ENCODE measurements at places on chromosomes 13 and 19. TPM values are rescaled to one million over a fixed set of nuclear protein-coding genes. Genes with fewer than 3 reads are reported as not detected.

The C19orf85 gene
- total RNA-seq: not detected

The FBXW9 gene
- 13.4 TPM for total RNA-seq

The CATSPERD gene
- not detected for total RNA-seq

The SOHLH2 gene
- not detected for total RNA-seq

The ZNF90 gene
- total RNA-seq: 19.6 TPM

The ZNF878 gene
- total RNA-seq: 1.1 TPM

The LRRC25 gene
- not detected for total RNA-seq

The DAND5 gene
- not detected for total RNA-seq

The PLA2G4C gene
- total RNA-seq: 2.0 TPM

The PTPRH gene
- total RNA-seq: not detected

The URAD gene
- total RNA-seq: not detected

The ICAM3 gene
- 79.6 TPM for total RNA-seq

DNA sequence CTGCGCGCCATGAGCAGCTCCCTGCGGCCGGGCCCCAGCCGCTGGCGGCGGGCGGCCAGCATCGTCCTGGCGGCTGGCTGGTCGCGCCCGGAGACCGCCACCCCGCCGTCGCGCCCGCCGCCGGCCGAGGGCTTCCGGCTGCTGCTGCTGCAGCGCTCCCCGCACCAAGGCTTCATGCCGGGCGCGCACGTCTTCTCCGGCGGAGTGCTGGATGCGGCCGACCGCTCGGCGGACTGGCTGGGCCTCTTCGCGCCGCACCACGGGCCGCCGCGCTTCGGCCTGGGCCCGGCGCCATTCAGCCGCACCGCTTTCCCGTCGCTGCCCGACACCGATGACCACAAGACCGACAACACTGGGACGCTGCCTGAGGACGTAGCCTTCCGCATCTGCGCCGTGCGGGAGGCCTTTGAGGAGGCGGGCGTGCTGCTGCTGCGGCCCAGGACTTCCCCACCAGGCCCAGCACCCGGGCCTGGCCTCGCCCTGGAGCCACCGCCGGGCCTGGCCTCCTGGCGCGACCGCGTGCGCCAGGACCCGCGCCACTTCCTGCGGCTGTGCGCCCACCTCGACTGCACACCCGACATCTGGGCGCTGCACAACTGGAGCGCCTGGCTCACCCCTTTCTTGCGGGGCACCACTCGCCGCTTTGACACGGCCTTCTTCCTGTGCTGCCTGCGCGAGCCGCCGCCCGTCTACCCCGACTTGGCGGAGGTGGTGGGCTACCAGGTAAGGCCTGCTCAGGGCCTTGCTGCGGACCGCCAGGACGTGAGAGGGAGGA, 518 bp downstream of the NUDT19 start:
- DNase-seq: peak; percentile 67

DNA sequence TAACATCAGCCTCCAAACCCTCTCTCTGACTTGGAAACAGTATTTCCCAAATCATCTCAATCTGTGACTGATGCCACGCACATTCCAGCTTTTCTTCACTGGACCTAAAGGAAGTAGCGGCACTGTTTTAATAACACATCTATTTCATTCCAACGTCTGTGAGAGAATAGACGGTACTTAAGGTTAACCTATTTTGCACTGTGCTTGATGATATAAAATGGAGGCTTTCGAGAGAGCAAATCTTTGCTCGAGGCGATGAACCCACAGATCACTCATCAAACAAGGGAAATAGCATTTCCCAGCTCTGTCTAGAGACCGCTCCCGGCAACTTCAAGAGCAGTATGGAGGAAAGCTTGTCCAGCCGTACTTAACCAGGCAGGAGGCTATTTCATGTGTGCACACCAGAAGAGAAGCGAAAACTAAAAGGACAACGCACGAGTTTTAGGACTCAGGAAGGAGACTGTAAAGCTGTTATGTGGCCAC, 2.9 kb downstream of the UBL3 start:
- no peak for DNase-seq

- DNase-seq: no peak
Observed at GRCh38 chr13:95049772-95050171, 251.5 kb downstream of the ABCC4 start.

DNA sequence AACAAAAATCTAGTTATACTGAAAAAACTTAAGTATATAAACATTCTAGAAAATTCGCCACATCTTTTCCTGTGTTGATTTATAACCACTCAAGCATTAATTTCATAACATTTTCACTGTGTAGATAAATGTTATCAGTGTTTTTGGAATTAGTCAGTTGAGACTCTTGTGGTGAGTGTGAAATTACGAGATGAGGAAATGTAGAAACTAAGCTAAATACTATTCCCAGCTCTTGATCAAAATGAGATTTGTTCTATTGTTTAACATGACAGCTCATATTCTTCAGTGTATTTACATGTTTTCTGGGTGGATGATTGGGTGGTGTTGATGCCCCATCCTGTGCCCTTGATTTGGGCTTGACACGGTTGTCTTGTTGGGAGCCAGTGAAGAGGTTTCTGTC, 406.8 kb downstream of the DACH1 start:
- no peak for DNase-seq

GRCh38 chr19:54535601-54536000, 33.0 kb downstream of the LAIR2 start:
- no peak for DNase-seq

GRCh38 chr13:53112522-53112921, 83.9 kb downstream of the OLFM4 start:
- no peak for DNase-seq

GRCh38 chr19:9883231-9883758, 48.2 kb downstream of the PIN1 start:
- DNase-seq: no peak

- no peak for DNase-seq
Observed at GRCh38 chr19:50518091-50519005, 4.6 kb upstream of the ASPDH start.

DNA sequence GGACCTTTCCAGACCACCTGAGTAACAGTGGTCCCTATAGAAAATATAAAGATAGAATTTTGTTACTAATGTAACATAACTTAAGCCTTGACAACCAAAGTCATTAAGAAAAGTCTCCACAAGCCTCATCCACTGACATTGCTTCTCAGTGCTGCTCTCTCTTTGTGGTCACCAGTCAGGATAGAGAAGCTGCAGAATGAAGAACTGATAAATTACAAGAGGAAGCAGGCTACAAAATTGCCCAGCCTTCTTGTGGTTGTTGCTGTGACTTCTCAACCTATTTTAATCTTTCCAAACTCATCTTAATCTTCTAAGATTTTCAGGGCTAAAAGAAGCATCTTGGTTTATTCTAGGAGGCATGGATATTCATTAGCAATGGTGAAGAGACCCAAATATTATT, 343.8 kb downstream of the MZT1 start:
- no peak for DNase-seq

- DNase-seq: no peak
Observed at GRCh38 chr19:16541526-16542044, 652 bp downstream of the CHERP start.

- DNase-seq: peak; percentile 46
Observed at GRCh38 chr19:47094557-47095475, 18.8 kb downstream of the ZC3H4 start.

DNA sequence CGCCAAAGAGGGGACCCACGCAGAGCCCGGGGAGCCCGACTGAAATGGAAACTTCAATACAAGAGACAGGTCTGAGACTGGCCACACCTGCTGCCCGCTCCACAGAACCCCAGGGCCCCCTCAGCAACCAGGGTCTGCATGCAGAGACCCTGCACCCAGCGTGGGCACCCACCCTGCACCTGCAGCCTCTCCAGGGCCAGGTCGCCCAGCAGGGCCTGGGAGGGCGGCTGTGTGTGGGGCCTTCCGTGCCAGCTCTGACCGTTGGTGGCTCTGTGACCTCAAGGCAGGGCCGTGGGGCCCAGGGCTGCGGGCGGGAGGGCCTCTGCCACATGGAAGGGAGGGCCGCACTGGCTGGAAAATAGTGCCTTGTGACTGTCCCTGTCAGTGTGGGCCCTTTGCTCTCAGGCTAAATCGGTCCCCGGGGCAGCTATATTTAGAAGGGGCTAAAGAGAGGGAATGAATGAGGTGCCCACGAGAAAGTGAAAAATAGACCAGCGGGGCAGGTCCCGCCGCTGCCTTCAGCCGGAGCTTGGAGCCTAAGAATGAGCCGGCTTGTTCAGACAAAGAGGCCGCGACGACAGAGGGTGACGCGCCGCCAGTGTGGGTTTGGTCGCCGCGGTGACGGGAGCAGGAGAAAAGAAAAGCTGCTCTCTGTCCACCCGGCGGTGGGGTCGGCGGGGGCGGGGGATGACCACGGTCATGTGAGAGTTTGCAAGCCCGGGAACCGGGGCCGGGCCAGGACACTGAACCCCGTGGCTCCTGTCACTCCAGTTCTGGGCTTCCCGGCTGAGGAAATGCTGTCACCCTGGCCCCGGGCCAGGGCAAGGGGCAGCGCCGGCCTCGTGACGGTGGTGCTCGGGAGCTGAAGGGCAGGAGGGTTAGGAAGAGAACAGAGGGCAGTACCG, 70.5 kb downstream of the GADD45B start:
- no peak for DNase-seq

DNA sequence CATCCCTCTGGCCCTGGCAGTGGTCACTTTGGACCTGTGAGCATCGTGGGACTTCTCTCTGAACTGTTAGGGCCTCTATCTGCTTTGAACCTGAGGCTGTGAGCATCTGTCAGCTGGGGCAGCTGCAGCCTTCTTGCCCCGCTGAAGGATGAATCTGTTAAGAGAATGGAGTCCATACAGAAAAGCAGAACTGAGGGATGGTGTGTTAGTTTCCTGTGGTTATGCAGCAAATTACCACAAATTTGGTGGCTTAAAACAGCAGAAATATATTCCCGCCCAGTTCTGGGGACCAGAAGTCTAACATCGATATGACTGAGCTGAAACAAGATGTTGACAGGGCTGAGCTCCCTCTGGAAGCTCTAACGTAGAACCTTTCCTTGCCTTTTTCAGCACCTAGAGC, 1.6 kb upstream of the ZNF497 start:
- DNase-seq: no peak

DNA sequence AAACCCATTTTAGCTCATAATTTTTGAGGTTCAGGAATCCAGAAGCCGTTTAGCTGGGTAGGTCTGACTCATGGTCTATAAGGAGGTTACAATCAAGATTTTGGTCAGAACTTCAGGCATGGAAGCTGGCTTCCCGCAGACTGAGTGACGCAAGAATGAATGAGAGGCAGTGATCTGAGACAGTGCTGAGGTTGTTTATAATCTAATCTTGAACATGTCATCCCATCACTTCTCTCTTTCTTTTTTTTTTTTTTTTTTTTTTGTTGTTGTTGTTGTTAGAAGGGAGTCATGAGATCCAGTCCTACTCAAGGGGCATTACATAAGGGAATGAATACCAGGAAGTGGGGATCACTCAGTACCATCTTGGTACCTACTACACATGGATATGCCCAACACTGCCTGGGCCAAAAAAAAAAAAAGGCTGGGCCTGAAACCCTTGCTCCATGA, 217.4 kb downstream of the DLEU7 start:
- no peak for DNase-seq

- no peak for DNase-seq
Observed at GRCh38 chr13:24863748-24864540, 100.0 kb downstream of the RNF17 start.

DNA sequence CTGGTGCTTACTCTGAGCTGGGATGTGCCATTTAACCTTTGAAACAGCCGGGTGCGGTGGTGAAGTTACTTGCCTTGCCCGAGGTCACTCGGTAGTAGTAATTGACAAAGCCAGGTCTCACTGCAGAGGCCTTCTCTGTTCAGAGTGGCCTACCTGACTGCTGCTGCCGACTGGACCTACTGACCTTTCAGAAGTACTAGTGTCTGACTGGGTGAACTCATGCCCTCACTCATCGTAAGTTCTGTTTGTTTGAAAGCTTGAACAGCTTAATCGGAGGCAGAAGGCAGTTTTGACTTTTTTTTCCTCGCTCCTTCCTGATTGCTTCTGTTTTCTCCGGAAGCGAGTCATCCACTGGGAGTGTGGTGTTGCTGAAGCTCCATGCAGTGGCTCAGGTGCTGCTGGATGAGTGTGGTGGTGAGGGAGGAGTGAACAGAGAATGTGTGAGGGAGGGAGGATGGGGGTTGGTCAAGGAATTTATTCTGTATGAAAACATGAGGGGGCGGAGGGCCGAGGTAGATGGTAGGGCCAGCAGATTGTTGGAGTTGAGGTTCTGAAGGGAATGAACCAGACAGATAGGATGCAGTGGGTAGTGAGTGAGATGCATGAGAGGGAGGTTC, 2.7 kb downstream of the SPINT2 start:
- no peak for DNase-seq

GRCh38 chr13:105587786-105588185, 947.7 kb downstream of the EFNB2 start:
- no peak for DNase-seq

- DNase-seq: no peak
Observed at GRCh38 chr19:38870612-38871011, 7.5 kb downstream of the RINL start.

- DNase-seq: no peak
Observed at GRCh38 chr19:30160426-30160825, 211.8 kb upstream of the ZNF536 start.

DNA sequence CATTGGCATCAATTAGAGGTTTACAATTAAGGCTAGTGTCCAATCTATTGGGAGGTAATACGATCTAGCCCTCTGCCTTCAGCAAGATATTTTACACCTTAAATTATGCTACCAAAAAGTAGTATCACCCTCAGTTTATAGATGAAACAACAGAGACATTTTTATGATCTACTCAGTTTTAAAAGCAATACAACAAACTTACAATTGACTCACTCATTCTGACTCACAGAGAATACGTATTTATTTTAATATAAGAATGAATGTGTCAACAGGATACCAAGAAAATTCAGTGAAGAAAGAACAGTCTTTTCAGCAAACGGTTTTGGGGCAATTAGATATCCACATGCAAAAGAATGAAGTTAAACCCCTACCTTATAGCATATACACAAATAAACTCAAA, 32.5 kb upstream of the STARD13 start:
- DNase-seq: no peak

DNA sequence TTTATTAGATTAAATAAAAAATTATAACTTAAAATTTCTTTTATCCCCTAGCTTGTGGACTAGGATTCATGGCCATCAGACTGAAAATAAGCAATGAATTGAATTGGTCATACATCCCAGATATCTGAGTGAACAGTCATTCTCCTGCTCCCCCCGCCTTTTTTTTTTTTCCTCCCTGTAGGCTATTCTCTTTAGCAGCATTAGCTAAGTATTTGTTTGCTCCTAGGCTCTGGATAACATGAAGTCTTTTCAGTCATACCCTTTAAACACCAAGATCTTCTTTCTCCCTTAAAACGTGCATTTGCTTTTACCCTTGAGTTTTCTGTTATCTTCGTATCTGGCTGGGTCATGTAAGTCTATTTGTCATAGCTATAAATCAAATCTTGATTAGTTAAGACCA, 866.7 kb upstream of the SPRY2 start:
- no peak for DNase-seq

DNA sequence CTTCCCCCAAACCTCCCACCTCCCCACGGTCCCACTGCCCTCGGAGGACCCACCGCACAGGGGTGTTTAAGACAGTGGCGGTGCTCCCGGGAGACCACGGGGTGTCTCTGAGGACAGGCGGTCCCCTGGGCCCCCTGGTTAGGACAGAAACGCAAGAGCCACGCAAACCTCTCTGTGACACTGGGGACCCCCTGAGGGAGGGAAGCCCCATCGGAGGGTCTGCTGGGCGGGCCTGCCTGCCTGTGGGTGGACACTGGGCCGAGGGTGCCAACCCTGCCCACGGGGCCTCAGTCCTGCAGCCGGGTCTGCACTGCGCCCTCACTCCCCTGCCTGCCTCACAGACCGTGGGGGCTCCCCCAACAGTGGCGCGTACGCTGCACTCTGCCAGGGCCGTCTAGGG, 17.5 kb downstream of the MCF2L start:
- DNase-seq: no peak

- DNase-seq: no peak
Observed at GRCh38 chr19:35011091-35011689, 11.1 kb downstream of the GRAMD1A start.

- DNase-seq: no peak
Observed at GRCh38 chr19:4374498-4375163, 25.7 kb downstream of the SH3GL1 start.
